ENCODE measurements at places on chromosomes 12 and 14. TPM values are rescaled to one million over a fixed set of nuclear protein-coding genes. Genes with fewer than 3 reads are reported as not detected.

The KRT86 gene
- 0.10 TPM for total RNA-seq

The PUS1 gene
- 37.7 TPM for total RNA-seq

The ASB2 gene
- total RNA-seq: 0.10 TPM

The KRT81 gene
- total RNA-seq: 0.67 TPM

The ASIC1 gene
- 1.9 TPM for total RNA-seq

The TAS2R7 gene
- total RNA-seq: not detected

The NDRG2 gene
- total RNA-seq: 0.69 TPM

The RPS6KA5 gene
- 1.00 TPM for total RNA-seq

All from mammary microvascular endothelial cell (primary cell).